Stimulated activated CD8-positive, alpha-beta memory T cell treated with anti-CD3 and anti-CD28 coated beads, Interleukin-7, amount 100 ng/mL, for 48 hours (primary cell): ENCODE measurements at places on chromosomes 11 and 22.

GRCh38 chr22:42317691-42318547 is 47.5 kb upstream of the TCF20 start:
- DNase-seq: no peak

DNA sequence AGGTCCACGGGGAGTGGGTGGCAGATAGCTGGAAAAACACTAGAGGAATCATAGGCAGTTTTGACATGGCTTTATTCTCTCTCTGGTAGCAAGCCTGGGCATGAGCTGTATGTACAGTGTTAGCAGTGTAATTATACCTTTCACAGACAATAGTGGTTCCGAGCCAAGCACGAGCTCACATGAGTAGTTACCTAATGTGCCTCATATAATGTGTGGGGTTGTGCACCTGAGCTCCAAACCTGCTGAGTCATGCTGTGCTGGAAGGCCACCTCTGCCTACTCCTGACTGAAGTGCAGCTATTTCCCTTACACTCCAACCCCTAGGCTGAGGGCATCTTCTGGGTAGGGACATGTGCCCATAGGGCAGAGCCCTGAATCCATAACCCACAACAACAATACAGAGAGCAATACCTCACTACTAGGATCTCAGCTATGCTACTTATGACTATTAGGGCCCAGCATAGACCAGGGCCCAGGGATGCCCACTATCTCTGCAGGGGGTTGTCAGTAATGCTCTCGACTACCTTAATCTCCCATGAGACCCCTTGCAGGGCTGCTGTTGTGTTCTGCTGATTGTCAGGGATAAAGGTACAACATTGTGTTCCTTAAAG is 432.1 kb downstream of the DYNC2H1 start:
- DNase-seq: no peak

- no peak for DNase-seq
These were observed 77.0 kb downstream of the MAML2 start for GRCh38 chr11:96265972-96266371.

DNA sequence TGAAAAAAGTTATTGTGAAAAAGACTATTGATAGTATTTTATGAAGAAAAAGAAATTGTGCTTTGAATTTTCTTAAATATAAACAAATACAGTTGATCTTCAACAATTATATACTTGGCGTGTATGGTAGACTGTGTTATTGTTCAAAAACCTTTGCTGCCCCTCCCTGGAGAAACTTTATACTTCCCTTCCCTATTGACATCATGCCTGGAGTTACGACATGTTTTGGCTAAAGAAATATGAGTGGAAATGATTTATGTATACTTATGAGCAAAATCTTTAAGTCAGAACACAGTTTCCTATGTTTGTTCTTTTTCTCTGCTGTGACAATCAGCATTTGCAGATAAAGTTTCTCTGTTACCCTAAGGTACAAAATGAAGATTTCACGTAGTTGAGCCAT is 243.8 kb downstream of the TMEM135 start:
- no peak for DNase-seq

- no peak for DNase-seq
These were observed 46.6 kb downstream of the OTOG start for GRCh38 chr11:17593466-17594245.
